ENCODE measurements at places on chromosomes 5 and 9.

DNA sequence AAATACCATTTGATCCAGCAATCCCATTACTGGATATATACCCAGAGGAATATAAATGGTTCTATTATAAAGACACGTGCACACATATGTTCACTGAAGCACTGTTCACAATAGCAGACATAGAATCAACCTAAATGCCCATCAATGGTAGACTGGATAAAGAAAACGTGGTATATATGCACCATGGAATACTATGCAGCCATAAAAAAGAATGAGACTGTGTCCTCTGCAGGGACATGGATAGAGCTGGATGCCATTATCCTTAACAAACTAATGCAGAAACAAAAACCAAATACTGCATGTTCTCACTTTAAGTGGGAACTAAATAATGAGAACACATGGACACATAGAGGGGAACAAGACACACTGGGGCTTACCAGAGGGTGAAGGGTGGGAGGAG lies 39.4 kb downstream of the GKAP1 start:
- no peak for DNase-seq

DNA sequence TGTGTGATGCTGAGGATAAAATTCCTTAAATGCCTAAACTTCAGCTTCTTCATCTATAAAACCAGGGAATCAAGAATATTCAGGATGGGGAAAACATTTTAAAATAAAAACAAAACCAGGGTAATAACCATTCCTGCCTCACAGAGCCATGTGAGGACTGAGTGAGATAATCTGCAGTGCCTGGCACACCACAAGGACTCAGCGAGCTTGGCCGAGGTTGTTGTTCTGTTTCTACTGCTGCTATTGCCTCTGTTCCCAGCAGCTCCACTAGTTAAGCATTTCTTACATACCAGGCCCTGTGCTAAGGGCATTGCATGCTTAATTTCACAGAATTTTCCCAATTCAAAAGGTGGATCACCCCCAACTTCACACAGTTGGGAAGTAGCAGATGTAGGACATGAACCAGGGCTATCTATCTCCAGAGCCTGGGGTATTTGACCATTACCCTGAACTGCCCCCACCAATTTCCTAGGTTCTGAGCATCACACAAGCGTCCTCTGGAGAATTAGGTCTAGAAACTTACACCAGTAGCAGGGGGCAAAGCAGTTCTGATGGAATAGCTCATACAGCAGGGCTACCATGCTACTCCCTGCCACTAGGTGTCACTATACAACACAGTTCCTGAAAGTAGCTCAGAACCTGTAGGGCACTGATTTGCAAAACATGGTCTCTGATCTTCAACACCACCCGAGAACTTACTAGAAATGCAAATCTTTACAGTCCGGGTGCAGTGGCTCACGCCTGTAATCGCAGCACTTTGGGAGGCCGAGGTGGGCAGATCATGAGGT lies 74.3 kb downstream of the LRSAM1 start:
- no peak for DNase-seq

DNA sequence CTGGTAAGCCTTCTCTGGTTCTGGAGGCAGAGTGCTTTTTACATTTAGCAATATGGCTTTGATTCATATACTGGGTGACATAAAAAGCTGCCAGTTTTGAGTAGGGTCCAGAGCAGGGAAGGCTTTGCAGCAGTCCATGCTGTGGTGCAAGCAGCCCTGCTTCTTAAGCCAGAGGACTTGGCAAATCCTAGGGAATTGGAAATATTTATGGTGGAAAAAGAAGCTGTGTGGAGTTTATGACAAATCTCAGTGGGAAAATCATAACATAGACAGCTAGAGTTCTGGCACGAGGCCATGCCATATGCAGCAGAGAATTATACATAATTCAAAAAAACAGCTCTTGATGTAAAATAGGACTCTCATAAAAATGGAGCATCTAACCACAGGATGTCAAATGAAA lies 536.4 kb downstream of the RASEF start:
- DNase-seq, result no peak

GRCh38 chr9:35269919-35270318 lies 108.1 kb downstream of the UNC13B start:
- DNase-seq, result no peak

GRCh38 chr9:87944096-87944495 lies 26.3 kb downstream of the SPATA31C1 start:
- DNase-seq, result no peak

GRCh38 chr5:76111477-76112174 lies 28.4 kb downstream of the SV2C start:
- DNase-seq, result no peak
